ENCODE measurements at places on chromosomes 13 and 19. TPM values are rescaled to one million over a fixed set of nuclear protein-coding genes. Genes with fewer than 3 reads are reported as not detected.

- no peak for DNase-seq
Measured at GRCh38 chr13:76797361-76797760, 88.8 kb downstream of the KCTD12 start.

- DNase-seq = no peak
Measured at GRCh38 chr19:30091856-30092255, 149.8 kb downstream of the URI1 start.

The CGB8 gene
- not detected for total RNA-seq

- no peak for DNase-seq
Measured at GRCh38 chr13:38045278-38046048, 175.9 kb upstream of the TRPC4 start.

Data from activated T-helper 1 cell treated with anti-CD3 and anti-CD28 coated beads, Interleukin-12 subunit alpha, Interleukin-12 subunit beta, Interleukin-2, Interleukin-4 antibody, amounts not matched to agents 30 ng/mL and 10 ng/mL and 1 ng/mL, durations not matched to agents 14 hours and 24 hours and 36 hours (primary cell).